NCI-H187 treated with DMSO at 0.1 percent for 48 hours (cell line): ENCODE measurements at places on chromosomes 2 and 18.

- DNase-seq, result no peak
These were observed 174.9 kb downstream of the ETAA1 start for GRCh38 chr2:67571785-67572718.

DNA sequence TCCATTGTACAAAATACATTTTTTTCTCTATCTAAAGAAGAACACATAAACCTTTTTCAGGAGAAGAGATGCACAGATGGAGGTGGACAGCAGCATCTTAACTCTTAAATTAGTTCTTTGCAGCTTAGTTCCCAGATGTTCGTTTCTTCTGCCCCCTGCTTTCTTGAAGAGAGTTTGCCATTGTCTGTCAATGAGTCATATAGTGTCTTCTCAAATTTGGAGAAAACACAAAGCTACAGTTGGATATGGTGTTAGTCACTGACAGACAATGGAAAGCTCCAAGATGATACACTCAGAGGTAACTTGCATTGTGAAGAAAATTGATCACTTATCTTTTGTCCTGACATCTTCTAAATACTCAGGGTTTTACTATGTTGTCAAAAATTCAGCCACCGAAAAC lies 48.8 kb upstream of the TMEFF2 start:
- DNase-seq, result no peak

DNA sequence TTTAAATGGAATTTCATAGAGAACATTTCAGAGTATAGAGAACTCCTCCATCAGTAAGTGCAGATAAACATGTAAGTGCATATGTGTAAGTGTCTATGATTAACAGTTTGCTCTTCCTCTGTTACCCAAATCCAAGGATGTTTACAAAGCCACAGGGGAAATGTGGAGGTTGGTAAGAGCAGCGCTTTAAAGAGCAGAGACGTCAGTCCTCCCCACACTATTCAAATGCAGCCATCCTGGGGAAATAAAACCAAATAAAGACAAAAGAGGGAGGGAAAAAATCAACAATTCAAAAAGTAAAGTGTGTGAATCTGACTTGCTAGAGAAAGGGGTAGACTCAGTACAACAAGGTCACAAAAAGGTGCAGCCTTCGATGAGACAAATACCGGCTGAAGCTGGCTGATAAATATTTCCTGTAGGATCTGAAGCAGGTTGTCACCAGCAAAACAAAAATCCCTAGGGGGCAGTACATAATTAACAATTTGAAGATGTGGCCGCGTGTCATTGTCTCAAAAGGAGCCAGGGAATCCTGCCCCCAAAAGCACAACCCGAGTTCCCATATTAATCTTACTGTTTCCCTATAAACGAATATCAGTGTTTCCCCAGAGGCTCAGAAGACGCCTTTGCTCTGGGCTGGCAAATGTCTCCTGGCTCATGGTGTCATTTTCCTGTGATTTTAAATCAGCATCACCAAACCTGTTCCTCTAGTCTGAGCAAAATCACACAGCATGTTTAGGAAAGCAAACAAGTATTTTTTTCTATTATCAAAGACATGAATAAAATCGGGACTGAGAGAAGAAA lies 216.5 kb downstream of the CDCA7 start:
- no peak for DNase-seq

- no peak for DNase-seq
These were observed 40.2 kb downstream of the GRB14 start for GRCh38 chr2:164581050-164581449.

GRCh38 chr2:12555012-12555645 lies 161.6 kb upstream of the TRIB2 start:
- no peak for DNase-seq

- no peak for DNase-seq
These were observed 24.6 kb upstream of the SCG2 start for GRCh38 chr2:223626716-223627115.

GRCh38 chr2:101442667-101443061 lies 32.2 kb downstream of the RFX8 start:
- no peak for DNase-seq

- no peak for DNase-seq
These were observed 79.9 kb downstream of the BCL11A start for GRCh38 chr2:60473546-60473945.

DNA sequence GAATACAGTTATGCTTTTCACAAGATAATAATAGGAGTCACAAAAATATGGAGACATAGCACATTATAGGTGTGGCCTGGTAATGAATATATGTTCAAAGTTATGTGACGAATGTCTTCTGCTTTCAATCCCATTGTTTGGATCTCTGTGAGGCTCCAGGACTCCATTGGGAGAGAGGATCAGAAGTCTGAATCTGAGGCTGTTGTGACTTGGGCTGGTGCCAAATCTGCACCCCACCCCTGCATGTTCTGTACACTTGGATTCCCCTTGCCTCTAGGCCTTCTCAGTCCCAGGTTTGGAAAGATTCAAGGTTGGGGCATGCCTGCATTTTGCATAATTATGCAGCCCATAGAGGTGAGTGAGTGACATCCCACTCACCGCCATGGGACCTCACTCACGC lies 103.1 kb upstream of the MGAT5 start:
- no peak for DNase-seq

- DNase-seq, result no peak
These were observed 2.6 kb upstream of the PTPN2 start for GRCh38 chr18:12886498-12887126.

DNA sequence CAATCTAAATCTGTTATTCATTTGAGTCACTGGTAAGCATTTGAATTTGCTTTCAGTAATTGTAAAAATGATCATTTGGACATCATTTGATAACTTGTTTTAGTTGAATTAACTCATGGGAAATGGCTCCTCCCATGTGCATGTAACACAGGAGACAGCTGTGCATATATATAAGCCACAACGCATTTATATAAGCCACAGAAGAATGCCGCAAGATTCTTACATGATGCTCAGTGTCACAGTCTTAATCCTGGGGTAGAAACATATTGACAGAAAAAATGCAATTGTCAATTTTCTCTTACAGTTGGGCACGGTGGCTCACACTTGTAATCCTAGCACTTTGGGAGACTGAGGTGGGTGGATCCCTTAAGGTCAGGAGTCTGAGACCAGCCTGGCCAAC lies 13.3 kb upstream of the IAH1 start:
- DNase-seq, result no peak

- no peak for DNase-seq
These were observed 39.7 kb downstream of the CDCA7 start for GRCh38 chr2:173394091-173394974.

DNA sequence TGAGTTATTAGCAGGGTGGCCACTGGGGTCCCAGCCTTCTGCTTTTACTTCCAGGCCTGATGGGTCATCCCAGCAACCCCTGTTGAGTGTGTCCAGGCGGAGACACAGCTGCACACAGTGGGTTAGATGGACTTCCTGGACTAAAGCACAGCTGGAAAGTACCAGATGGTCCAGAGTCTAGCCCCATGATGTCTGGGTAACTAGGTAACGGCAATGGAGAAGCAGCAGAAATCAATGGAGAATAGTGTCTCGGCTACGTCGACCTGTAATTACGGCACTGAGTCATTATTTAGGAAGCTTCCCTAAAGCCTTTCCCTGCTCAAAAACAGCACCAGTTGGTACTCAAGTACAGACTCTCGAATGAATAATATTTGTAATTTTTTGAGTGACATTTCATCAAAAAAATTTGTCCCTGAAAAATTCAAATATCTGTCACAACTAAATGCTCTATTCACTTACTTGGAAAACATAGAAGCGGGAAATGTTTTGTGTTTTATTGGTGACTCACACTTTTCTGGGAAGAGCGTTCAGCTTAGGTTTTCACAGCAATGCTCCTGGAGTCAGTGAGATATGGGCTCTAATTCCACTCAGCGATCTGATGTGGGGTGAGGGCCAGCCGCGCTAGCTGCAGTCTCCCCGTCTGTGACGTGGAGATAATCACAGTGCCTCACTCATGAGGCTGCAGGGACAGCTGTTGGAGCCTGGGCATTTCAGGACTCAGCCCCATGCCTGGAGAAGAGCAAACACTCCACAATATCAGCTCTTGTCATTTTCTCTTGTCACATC lies 16.2 kb upstream of the ARL4C start:
- DNase-seq, result no peak

GRCh38 chr2:151668737-151669136 lies 65.5 kb downstream of the NEB start:
- no peak for DNase-seq

- no peak for DNase-seq
These were observed 376.9 kb upstream of the TMEFF2 start for GRCh38 chr2:192571636-192572035.
